Stimulated activated CD8-positive, alpha-beta memory T cell treated with anti-CD3 and anti-CD28 coated beads, Interleukin-7, amount 100 ng/mL, for 1 hour (primary cell): ENCODE measurements at places on chromosomes 2 and 18.

GRCh38 chr2:235679471-235679870, 185.6 kb downstream of the AGAP1 start:
- DNase-seq: no peak

DNA sequence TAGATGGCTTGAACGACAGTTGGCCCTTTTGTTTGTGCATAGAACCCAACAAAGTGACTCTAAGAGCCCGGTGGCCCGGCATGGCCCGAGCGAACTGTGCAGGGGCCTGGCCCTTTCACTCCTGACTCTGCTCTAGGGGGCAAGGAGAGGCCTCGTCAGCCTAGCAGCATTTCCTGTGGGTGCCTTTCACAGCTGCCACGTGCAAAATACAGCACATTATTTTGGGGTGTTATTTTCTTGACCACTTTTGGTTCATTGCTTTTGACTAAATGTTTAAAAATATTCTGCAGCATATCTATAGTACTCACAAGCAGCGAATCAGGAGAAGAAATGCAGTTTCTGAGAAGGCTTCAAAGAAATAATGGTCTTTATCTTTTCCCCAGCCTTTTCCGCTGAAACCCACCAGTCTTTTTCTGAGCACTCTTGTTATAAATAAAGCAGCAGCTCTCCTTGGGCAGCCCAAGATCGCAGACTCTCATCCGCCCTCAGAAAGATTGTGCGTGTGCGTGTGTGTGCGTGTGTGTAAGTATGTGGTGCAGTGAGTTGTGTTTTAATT, 31.3 kb downstream of the DGKD start:
- no peak for DNase-seq

- DNase-seq: no peak
Measured at GRCh38 chr2:47218899-47219525, 63.9 kb upstream of the STPG4 start.

DNA sequence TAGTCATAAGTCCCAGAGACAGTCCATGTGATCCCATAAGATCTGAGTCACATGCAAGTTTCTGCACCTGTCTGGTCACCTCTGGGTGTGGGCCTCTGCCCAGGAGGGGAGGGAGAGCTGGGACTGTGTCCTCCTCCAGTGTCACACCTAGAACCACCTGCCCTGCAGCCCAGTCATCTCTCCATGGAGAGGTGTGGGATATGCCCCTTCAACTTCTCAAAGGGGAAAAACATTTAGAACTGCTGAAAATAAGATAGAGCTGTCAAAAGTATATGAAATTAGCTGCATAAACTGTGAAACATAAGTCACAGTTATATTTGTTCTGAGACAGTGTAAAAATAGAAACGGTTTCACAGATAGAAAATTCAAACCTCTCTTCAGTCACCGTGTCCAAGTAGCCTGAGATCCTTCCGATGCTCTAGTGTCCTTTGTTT, 55.4 kb downstream of the NGEF start:
- DNase-seq: no peak

- DNase-seq: no peak
Measured at GRCh38 chr18:25103468-25104155, 248.4 kb downstream of the ZNF521 start.

- DNase-seq: no peak
Measured at GRCh38 chr2:191322828-191323506, 77.8 kb downstream of the MYO1B start.

GRCh38 chr2:193885419-193885818, 1690.7 kb upstream of the TMEFF2 start:
- no peak for DNase-seq

- DNase-seq: no peak
Measured at GRCh38 chr2:31270822-31271231, 36.9 kb downstream of the EHD3 start.
